ENCODE measurements at places on chromosomes 7 and 10. TPM values are rescaled to one million over a fixed set of nuclear protein-coding genes. Genes with fewer than 3 reads are reported as not detected.

Gene EBLN1
- not detected for total RNA-seq

Gene RGR
- not detected for total RNA-seq

Gene SLC39A12
- not detected for total RNA-seq

Gene MALRD1
- total RNA-seq = 2.0 TPM

Gene NUTM2A
- total RNA-seq = 0.98 TPM

- H3K4me3 ChIP-seq = no peak overlapping the region
- H3K27ac ChIP-seq = no peak overlapping the region
- no peaks in the 10 kb centered on the region for H3K36me3 ChIP-seq
- H3K4me1 ChIP-seq = no peaks in the 10 kb centered on the region
- no peak for DNase-seq
- no peaks in the 10 kb centered on the region for H3K27me3 ChIP-seq
Measured at GRCh38 chr10:18333621-18334020, 193.4 kb downstream of the CACNB2 start.

Gene TRIP6
- total RNA-seq = 52.1 TPM

- H3K4me3 ChIP-seq = no peak overlapping the region
- H3K27me3 ChIP-seq = no peaks in the 10 kb centered on the region
- no peak overlapping the region for H3K27ac ChIP-seq
- DNase-seq = no peak
- peaks cover 10% of the 10 kb centered on the region for H3K4me1 ChIP-seq
- H3K36me3 ChIP-seq = no peaks in the 10 kb centered on the region
Measured at GRCh38 chr10:5528989-5529701, 4.4 kb downstream of the CALML3 start.

Gene GDF2
- not detected for total RNA-seq

- DNase-seq = no peak
- H3K36me3 ChIP-seq = no peaks in the 10 kb centered on the region
- no peaks in the 10 kb centered on the region for H3K27me3 ChIP-seq
- peak within 1 kb of the TSS; percentile 97 for H3K27ac ChIP-seq
- H3K4me1 ChIP-seq = peaks cover 62% of the 10 kb centered on the region
- peak within 1 kb of the TSS; percentile 77 for H3K4me3 ChIP-seq
Measured at GRCh38 chr7:151083071-151083823, at the start of gene TMUB1. TSS of gene TMUB1 (minus strand) at chr7:151083493. CDS start at chr7:151082563, 930 bp downstream.

Gene OPN1SW
- not detected for total RNA-seq

- no peaks in the 10 kb centered on the region for H3K27me3 ChIP-seq
- no peaks in the 10 kb centered on the region for H3K36me3 ChIP-seq
- no peaks in the 10 kb centered on the region for H3K4me1 ChIP-seq
- H3K4me3 ChIP-seq = no peak overlapping the region
- no peak overlapping the region for H3K27ac ChIP-seq
Measured at GRCh38 chr7:83096065-83096580, 66.6 kb downstream of the PCLO start.
